ENCODE measurements at places on chromosomes 4 and X.

GRCh38 chr4:158006990-158007389, 165.8 kb downstream of the GASK1B start:
- no peak for DNase-seq

DNA sequence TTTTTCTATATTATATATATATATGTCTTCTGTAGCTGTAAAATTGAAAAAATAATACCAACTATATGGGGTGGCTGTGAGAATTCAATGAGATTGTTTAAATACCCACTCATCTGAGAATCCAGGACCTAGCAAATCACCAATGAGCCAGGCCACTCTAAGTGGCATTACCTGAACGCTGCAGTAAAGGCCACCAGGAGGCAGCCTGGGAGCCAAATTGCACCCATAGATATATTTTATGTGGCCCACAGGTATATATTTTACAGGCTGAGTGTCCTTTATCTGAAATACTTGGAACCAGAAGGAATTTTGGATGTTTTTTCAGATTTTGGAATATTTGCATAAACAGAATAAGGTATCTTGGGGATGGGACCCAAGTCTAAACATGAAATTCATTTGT, 58.2 kb upstream of the C4orf50 start:
- no peak for DNase-seq

DNA sequence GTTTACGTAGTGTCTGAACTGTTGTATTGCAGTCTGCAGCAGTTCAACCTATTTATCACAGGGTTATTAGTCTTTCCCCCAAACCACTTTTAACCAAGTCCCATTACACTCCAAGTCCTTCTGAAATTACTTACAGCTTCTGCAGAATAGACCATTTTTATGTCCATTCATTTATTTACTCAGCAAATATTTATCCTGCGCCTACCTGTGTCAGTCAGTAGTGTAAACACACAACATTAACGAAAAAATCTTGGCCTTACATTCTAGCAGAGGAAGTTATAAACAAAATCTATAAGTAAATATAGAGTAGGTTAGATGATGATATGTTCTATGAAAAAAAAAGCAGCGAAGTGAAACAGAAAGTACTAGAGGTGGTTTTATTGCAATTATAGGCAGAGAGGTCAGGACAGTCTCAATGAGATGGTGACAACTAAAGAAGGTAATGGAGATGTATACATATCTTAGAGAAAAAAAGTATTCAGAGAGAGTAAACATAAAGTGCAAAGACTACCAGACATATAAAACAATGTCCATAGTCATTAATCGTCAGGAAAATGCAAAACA, 534.7 kb downstream of the KCNIP4 start:
- no peak for DNase-seq

DNA sequence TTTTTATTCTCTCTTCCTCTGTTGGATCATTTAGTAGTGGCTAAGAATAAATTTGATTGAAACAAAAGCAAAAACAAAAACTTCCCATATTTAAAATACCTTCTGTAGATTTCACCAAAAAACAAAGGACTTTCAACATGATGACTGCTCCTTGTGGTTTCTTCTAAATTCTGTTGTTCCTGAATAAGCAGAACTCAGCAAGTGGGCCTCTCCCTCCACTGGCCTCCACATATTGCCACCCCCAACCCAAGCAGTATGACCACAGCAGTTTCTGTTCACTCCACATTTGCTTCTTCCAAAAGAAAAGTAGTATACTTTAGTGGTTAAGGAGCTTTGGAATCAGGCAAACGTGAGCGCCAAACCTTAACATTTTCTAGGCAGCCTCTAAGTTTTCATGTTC, 114.7 kb downstream of the COX18 start:
- no peak for DNase-seq

GRCh38 chr4:133483600-133484246, 334.6 kb downstream of the PCDH10 start:
- DNase-seq, result no peak

DNA sequence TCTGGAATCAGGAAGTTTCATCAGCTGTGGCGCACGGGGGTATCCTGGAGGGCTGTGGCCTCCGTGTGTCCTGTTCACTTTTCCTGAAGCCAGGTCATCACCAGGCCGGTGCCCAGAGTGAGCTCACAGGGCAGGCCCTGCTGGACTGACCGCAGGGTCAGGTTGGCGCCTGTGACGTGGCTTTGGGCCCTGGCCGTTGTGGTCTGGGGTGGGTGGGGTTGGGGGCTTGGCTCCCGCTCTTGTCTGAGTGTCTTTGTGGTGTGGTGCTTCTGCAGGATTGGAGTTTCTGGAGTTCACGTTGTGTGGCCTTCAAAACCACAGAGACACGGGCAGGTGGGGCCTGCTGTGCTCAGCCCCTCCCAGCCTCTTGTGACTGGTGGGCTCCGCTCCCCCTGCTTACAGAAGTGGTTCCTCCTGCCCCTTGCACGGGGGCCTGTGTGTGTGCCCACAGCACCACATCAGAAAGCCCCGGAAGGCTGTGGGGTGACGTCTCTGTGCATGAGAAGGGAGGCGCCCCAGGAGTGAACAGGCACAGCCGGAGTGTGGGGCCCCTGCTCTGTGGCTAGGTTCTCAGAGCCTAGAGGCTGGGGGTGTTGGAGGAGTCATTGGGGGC, 9.5 kb downstream of the RGS12 start:
- DNase-seq, result peak; percentile 87

- peak; percentile 32 for DNase-seq
Observed at GRCh38 chr4:54093324-54094240, 6.4 kb upstream of the GSX2 start.

All from CD8-positive, alpha-beta T cell (primary cell).